HepG2 (cell line): ENCODE measurements at places on chromosomes 6 and 20. TPM values are rescaled to one million over a fixed set of nuclear protein-coding genes. Genes with fewer than 3 reads are reported as not detected.

DNA sequence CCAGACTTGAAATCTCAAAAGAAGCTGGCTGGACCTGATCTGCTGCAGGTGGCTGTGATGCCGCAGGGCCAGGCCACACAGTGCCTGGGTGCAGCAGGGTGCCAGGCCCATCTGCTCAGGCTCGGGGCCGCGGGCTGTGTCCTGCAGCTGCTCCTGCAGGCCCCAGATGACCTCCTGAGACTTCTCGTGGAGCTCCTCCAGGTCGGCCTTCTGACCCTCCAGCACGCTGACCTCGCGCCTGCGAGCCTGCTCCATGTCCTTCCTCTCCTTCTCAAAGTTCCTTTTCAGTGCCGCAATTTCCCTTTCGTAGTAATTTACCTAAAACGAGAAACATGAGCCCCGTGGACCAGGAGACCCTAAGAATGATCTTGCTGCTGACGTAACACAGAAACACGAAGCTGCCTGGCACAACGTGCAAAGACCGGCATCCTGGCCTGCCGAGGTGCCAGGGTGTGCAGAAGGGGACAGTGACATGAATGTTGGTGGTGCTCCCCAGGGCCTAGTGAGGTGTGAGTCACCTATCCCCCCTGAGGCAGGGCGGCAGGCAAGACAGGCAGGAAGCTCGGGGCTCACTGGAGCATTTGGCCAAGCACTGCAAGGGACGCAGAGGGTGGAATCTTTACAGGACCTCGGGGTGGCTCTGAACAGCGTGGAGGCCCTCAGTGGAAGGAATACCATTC lies 71.6 kb downstream of the GINS1 start:
- no peak for DNase-seq

DNA sequence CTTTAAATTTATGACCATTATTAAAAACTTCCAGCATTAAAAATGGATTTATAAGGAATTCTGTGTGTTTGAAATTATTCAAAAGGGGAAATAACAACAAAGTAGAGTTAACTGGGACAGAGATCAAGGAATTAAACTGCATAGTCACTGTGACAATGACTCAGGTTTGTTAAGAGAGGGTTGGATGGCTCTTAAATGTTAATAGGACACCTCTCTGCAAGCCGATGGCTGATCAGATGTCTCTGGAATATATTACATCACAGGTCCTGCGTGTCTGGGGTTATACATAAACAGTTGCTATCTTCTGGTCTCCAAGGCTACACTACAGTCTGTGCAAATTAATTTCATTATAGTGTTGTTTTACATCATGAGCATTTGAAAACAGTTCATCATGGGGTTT lies 574.3 kb downstream of the COL12A1 start:
- DNase-seq: no peak

- DNase-seq: no peak
Observed at GRCh38 chr6:24932832-24933231, 2.9 kb downstream of the RIPOR2 start.

DNA sequence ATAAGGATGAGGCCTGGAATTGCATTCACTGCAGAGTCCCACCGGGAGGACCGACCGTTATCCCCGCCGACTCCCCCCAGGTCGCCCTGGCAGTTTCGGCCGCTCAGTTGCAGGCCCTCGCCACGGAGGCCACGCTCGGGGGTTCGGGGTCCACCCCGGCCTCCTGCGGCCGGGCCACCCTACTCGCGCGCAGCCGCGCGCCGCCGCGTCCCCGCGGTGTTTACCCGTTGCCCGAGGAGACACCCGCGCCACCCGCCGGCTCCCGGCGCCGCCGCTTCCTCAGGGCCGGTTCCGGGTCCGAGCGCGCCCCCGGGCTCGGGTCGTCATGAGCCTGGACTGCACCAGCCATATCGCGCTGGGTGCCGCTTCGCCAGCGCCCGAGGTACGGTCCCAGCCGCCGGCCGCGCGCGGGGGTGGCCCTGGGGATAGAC lies at the start of gene CCDC170:
Gene CCDC170, plus strand, starts transcription at position 214 of the 431 bp plus-strand sequence. Its CDS starts 112 bp downstream, at position 326.
- peak; percentile 61 for DNase-seq

GRCh38 chr6:88349511-88349910 lies 183.4 kb upstream of the CNR1 start:
- no peak for DNase-seq

DNA sequence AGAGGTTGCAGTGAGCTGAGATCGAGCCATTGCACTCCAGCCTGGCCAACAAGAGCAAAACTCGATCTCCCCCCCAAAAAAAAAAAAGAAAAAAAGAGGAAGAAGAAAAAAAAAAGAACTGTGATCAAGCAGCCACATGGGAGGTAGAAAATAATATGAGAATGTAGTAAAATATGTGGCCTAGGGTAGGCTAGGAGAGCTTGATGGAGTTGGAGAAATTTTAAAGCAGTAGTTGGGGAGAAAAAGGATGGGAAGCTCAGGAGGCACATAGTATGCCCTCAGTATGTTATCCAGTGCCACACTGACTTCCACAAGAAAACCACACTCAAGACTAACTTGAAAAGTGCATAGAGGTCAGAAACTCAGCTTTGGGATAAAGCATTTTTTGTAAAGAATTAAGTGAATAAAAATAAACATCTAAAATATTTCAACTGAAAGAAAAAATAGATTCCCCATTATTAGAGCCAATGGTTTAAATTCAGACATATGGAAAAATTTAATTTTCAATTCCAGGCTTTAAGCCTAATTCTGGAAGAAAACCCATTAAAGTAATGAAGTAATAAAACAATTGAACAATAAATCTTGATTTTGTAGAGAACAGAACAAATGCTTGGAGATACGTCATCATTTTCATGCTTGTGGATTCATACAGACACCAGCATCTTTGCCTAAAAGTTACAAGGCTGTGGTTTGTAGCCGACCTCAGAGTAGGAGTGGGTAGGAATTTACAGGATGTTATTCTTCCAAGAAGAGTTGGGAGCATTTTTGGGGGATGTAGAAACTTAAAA lies 34.7 kb downstream of the PLEKHG1 start:
- no peak for DNase-seq

- no peak for DNase-seq
Observed at GRCh38 chr6:2193931-2194330, 51.5 kb downstream of the GMDS start.

DNA sequence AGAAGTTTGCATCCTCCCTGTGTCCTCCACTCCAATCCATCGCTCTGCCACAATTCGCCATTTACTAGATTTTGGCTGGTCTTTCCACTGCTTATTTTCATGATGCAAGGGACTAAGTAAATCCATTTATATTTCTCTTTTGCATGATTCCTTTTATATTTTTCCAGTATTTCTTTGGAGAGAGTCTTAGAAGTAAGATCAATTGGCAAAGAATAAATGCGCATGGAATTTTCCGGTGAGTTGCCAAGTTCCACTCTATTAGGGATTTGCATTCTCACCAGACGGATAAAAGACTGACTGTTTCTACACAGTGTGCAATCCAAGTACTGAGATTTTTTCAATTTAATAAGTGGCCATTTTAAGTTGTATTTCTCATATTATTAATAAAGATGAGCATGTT lies 91.7 kb upstream of the PHACTR3 start:
- no peak for DNase-seq

DNA sequence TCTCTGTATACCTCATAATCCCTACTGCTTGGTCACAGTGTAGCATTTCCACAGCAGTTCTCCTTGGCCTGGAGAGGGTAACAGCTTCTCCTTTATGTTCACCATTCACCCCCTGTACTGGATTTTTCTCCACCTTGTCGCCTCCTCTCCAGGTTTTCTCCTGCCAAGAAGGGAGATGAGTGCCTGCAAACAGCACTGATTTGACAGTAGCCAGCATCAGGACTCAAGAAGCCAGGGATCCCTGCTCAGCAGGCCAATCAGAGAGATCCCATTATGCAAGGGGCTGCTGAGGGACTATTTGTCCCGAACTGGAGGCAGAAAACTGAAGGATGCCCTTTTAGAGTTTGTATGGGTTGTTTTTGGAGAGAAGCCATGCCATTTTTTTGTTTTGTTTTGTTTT lies 68.6 kb upstream of the RIPOR2 start:
- no peak for DNase-seq

- DNase-seq: no peak
Observed at GRCh38 chr6:109103942-109104341, 8.6 kb downstream of the CEP57L1 start.

WFDC13 gene
- polyA plus RNA-seq: not detected in 2 replicates
